ENCODE measurements at places on chromosomes 5 and 9.

DNA sequence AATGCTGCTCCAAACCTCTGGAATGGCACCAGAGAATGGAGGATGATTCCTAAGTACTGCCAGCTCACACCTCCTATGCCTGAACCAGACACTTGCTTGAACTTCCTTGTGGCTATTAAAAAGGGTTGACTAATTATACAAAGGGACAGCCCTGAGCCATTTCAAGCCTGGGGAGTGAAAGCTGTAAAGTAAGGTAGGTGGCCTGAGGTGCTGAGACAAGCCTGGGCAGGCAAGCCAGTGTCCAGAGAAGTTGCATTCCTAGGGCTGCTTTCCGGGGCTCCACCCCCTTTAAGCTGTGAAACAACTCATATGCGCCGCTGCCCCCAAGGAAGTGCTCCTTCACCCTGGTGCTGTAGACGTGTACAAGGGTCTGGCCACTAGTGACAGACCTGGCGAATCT lies 79.9 kb upstream of the SLC1A3 start:
- DNase-seq, result no peak

GRCh38 chr5:32339198-32339597 lies 26.5 kb upstream of the MTMR12 start:
- DNase-seq, result no peak

DNA sequence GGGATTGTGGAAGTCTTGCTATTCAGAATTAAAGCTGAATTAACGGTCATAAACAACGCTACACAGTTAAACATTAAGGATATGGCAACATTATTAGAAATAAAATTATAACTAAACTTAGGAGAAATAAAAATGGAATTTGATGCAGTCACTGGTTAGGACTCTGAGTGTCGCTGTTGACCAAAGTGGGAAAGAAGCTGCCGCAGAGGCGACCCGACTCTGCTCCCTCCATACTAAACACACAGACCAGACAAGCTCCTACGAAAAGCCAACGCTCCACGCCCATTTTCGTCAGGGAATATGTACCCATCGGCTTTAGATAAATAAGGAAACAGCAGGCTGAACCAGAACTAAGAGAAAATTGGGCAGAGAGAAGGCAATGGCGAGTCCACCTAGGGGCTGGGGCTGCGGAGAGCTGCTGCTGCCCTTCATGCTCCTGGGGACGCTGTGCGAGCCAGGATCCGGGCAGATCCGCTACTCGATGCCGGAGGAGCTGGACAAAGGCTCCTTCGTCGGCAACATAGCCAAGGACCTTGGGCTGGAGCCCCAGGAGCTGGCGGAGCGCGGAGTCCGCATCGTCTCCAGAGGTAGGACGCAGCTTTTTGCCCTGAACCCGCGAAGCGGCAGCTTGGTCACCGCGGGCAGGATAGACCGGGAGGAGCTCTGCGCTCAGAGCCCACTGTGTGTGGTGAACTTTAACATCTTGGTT lies at the start of gene PCDHGA5:
PCDHGA5 (plus strand) TSS at position 211 of the 709 bp plus-strand sequence; CDS start at position 380, 169 bp downstream.
- no peak for DNase-seq

GRCh38 chr9:2055203-2055658 lies 40.1 kb downstream of the SMARCA2 start:
- DNase-seq, result no peak

DNA sequence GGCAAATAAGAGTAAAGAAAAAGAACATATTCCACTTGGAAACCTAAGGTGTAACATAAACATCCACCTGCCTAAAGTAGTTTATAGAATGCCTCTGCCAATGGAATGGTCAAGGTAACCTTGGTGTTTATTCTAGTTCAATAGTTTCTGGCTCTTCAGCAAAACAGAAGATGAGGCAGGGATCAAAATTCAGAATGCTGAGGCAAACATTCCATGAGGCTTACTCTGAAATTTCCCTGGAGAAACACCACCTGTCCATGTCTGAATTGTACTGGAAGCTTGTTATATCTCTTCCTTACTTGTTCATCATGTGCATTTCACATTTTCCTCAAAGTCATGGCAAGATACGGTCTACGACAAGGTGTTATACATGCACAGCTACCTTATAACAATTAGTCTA lies 1862.4 kb upstream of the ACO1 start:
- DNase-seq, result no peak

- peak; percentile 58 for DNase-seq
These were observed at the start of gene RHOBTB3 for GRCh38 chr5:95730730-95731570. TSS of gene RHOBTB3 (plus strand) at chr5:95731336. CDS start at chr5:95731683, 347 bp downstream.

DNA sequence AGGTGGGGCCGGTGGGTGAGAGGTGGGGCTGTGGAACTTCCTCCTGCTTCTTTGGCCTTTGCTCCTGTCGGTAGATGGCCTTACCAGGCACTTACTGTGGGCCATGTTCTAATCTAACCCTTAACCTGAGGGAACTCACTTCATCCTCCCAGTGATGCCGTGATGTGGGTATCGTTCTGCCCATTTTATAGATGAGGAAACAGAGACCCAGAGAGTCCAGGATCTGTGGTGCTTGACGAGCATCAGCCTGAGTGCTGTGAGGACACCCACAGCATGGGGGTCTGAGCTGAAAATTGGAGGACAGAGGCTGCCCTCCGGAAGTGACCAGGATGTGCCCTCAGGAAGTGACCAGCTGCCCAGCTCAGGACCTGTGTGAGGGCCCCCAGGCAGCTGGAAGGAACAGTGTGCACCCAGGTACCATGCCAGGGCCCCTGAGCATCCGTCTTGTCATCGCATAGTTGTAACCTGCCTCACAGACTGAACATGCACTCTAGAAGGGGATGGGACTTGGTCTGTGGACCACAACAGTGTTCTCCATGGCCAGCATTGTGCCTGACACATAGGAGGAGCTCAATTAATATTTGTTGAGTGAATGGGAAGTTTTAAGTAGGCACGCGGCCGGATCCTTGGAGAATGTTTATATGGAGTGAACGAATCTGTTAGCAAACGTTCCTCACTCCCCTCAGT lies 8.5 kb downstream of the NEK6 start:
- no peak for DNase-seq

GRCh38 chr9:113528088-113528487 lies 64.6 kb downstream of the RGS3 start:
- DNase-seq, result no peak

- no peak for DNase-seq
These were observed 143.1 kb downstream of the ELAVL2 start for GRCh38 chr9:23682891-23683431.

DNA sequence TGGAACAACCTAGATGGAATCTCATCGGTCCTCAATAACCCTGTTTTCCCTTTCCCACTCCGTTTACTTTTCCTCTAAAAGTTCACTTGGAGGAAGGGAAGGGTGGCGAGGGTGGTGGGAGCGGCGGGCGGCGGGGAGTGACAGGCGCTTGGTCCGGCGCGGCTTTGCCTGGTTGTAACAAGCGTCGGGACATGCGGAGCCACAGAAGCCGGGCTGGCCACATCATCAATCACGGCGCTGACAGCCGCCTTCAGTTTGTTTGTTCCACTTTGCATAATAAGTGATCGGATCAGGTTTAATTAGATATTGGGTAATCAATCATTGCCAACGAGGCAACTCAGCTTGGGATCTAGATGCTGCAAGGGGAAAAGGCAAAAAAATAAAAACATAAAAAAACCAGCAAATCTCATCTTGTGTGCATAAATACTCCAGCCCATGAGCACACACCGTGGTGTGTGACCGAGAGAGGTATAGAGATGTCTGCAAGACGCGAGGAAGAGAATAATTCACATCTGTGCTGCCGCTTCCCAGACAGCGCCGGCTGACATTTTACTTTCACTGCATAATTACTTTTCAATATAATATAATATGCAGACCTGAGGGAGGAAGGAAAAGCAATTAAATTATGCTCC lies 396.2 kb upstream of the IRX4 start:
- no peak for DNase-seq

GRCh38 chr5:179805529-179806249 lies 977 bp downstream of the MGAT4B start:
- no peak for DNase-seq

- DNase-seq, result peak; percentile 11
These were observed 199.7 kb downstream of the HSPA4 start for GRCh38 chr5:133251296-133252132.

DNA sequence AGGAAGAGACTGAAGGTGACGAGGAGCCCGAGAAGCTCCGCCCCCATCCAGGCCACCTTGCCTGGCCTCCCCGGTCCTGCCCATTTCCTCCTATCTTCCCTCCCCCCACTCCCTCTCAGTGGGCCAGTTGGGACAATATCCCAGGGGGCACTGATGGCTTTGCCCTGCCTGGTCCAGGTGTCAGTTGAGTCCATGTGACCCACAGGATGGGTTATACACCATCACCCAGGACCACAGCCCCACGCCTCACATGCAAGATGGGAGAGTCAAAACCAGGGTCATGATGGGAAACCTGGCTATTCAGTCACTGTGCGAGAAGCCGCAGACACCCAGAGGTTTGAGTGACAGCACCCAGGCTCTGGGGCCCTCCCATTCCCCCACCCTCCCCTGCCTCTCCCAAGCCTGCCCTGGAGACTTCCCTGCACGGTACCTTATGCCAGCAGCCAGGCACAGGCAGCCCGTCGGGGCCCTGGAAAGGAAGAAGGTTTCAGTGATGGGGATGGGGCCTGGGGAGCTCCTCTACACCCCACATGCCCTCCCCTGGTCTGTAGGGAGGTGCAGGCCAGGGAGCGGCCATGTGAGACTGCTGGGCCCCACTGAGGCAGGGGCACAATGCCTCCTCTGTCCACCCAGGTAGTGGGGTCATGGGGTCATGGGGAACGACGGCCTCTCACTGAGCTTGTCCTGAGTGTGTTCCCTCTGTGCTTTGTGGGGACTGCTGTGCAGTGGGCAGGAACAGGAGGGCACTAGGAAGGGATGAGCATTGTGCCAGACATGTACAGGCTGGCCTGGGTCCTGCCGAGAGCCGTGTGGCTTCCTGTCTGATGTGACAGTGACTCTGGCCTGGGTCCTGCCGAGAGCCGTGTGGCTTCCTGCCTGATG lies 6.3 kb upstream of the PHYKPL start:
- DNase-seq, result no peak

DNA sequence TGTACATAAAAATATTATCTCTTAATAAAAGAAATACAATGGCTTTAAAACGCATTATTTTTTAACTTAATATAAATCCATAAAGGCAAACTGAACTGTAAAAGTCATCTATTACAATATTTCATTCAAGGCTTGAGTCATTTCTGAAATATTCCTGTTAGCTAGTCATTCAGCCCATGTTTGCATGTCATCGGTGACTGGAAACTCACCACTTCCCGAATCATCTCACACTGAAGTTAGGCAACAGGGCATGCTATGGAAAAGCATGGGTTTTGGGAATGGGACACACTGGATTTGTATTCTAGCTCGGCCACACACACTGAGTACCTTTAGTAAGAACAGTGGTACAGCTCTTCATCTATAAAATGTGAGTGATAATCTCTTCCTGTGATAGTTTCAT lies 691.1 kb upstream of the C9orf72 start:
- no peak for DNase-seq

DNA sequence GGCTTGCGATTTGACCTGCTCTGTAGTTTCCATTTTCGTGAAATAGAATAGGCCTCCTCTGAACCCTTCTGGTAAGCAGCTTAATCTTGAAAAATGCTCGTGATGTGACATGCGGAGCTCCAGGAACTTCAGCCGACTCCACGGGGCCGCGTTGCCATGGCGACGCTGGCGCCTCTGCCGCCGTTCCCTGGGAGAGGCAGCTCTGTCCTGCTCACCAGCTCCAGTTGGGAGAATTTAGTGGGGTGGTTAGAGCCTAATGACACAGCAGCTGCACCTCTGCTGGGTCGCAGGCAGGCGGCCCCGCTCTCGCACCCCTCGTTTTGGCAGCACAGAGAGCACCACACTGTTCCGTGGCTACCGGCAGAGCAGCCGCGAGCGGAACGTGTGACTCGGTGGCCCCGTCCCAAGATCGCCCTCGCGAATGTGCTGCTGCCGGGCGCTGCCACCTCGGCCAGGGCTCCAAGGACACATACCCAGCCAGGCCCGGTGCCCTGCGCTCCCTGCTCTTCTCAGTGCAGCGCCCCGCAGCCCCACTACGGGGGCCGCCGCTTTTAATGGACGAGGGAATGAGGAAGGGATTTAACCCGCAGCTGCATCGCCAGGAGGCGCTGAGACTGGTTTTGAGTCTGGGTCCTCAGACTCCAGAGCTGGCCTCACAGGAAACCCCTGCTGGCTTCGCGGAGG lies 131.2 kb upstream of the LMX1B start:
- no peak for DNase-seq

DNA sequence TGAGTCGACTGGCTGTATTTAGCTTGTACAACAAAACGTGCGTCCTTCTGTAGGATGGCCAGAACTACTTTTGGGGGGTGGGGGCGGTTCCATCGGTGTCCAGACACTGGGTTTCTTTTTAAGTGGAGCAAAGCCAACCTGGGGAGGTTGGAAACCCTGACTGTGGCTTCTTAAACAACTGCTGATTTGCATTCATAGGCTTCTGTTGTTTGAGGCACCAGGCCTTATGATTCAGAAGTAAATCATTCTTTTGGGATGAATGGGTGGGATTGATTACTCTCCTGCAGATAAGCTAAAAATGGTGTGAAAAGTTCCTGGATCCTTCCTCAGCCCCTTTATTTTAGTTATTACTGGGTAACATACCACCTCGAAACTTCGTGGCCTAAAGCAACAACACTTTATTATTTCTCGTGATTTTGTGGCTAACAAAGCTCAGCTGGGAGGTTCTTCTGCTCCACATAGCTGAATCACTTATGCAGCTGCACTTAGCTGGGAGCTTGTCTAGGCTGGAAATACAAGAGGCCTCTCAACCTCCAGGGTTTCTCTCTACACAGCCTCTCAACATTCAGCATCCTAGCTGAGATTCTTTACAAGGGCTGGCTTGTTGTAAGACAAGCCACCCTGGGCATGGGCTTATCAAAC lies 12.2 kb upstream of the SMIM32 start:
- DNase-seq, result no peak

GRCh38 chr5:118628660-118629354 lies 359.5 kb downstream of the DTWD2 start:
- no peak for DNase-seq

DNA sequence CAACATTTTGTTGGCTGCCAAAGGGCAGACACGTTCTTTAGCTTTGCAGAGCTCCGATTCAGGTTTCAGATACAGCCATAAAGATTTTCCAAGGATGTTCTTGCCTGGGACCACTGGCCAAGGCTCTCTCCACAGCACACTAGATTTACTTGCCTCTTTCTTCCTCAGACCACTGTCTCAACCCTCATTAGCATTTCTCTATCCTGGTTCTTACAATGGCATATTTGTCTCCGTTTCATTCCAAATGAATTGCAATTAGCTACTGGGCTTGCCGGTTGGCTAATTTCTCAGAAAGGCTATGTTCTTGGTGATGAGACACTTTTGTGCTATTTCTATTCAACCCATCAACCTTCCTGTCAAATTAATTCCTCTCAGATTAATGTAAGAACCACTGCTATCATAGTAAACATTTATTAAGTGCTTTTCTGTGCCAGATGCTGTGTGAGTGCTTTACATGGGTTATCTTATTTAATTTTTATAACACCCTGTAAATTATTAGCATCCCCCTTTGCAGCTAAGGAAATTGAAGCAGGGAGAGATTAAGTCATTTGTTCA lies 118.4 kb upstream of the NR3C1 start:
- no peak for DNase-seq

GRCh38 chr5:72509401-72509800 lies 2.2 kb upstream of the ZNF366 start:
- no peak for DNase-seq

GRCh38 chr9:121975801-121976277 lies 117.3 kb downstream of the TTLL11 start:
- DNase-seq, result no peak

- DNase-seq, result no peak
These were observed 86.9 kb downstream of the AOPEP start for GRCh38 chr9:94813379-94813778.

Data from SHP77 treated with DMSO at 0.1 percent for 48 hours (cell line).